SW 1271 (cell line): ENCODE measurements at places on chromosomes 2 and 18.
A peak's percentile ranks its signal among the peaks of the same experiment; 100 is the strongest.

GRCh38 chr2:241114836-241115235 is 12.7 kb upstream of the MTERF4 start:
- no peak for DNase-seq

- DNase-seq, result no peak
Observed at GRCh38 chr2:177843188-177843587, 229.4 kb downstream of the PDE11A start.

DNA sequence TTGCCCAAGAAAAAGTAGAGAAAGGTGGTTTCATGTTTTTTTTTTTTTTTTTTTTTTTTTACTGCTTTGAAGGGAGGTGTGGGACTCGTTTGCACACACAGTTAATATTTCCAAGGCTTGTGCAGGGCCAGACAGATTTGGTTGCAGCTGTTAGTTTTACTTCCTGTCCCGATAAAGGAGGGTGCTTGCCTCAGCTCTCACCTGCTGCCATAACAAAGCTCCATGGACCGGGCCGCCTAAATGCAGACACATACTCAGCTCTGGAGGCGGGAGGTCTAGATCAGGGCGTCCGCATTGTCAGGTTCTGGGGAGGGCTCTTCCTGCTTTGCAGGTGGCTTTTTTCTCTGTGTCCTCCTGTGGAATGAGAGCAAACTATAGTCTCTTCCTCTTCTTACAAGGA is 69.9 kb downstream of the ODC1 start:
- DNase-seq, result no peak

- DNase-seq, result no peak
Observed at GRCh38 chr2:236968101-236968879, 117.4 kb upstream of the COPS8 start.

DNA sequence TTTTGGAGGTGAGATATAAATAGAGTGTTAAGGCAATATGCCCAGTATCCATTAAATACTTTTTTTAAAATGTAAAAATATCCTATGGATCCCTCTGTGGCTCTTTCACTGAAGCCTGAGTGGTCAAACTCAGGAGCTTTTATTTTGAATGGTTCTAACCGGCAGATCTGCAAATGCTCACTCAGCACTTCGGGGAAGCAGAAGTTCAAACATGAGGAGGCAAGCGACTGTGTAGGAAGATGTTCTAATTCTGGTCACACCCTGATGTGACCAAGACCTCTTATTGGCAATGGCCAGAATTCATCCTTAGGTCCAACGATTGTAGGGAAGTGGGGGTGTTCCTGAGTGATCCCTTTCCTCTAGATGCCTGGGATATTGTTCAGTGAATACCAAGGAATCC is 168.8 kb downstream of the CDCA7 start:
- no peak for DNase-seq

- DNase-seq, result no peak
Observed at GRCh38 chr2:111657351-111657975, 226.5 kb downstream of the ANAPC1 start.

DNA sequence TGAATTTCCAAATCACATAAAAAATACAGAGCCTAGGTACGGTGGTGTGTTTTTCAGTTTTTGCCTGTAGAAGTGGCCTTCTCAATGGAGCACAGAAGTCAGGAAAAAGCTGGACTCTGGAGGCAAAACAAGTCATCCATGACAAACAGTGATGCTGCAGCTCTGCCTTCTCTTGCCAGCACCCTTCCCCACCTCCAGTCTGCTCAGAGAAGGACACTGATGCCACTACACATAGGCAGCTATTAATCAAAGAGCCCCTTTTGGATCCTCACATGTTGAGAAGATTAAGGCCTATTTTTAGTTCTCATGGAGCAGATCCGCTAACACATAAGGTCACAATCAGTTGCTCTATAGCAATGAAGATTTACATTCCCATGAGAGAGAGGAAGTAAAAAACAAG is 181.6 kb upstream of the GALNT5 start:
- no peak for DNase-seq

GRCh38 chr18:49819823-49820671 is 6.7 kb upstream of the ACAA2 start:
- DNase-seq, result no peak

GRCh38 chr2:123993728-123994323 is 31.3 kb upstream of the CNTNAP5 start:
- peak; percentile 12 for DNase-seq

DNA sequence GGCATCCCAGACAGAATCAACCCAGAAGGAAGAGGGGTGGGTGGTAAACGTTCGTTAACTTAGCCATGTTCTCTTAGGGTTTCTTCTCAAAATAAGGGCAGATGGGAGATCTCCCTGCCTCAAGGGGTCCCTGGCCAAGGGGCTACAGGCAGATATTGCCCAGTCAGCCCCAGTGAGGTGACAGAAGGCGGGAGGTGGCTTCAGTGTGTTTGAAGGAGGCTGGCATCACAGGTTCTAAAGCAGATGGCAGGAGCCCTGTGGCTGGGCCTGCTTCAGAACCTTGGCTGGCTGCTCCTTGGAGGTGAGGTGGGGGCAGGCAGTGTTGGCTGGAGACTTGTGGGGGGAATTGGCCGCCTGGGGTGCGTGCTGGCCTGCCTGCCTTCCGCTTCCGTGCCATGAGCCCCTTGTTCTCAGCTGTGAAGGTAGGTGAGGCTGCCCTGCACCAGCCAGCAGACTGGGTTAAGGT is 23.5 kb downstream of the HPCAL1 start:
- DNase-seq, result no peak

DNA sequence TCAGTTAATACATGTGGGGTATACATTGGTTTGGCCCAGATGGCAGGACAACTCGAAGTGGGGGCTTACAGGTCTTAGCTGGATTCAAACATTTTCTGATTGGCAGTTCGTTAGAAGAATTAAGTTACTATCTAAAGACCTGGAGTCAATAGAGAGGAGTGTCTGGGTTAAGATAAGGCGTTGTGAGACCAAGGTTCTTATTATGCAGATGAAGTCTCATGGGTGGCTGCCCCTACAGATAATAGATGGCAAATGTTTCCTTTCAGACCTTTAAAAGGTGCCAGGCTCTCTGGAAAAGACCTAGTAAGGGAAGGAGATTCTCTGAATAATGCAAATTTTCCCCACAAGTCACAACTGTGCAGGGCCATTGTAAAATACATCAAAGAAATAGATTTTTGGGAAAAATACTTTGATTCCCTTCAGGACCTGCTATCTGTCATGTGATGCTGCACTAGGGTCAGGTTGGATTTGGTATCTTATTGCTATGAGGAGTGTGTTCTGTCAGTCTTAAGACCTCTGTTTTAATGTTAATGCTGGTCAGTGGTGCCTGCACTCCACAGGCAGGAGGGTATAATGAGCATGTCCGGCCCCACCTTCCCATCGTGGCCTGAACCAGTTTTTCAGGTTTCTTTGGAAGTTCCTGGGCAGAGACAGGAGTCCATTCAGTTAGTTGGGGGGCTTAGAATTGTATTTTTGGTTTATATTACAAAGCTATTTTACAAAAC is 14.3 kb upstream of the MC5R start:
- no peak for DNase-seq

DNA sequence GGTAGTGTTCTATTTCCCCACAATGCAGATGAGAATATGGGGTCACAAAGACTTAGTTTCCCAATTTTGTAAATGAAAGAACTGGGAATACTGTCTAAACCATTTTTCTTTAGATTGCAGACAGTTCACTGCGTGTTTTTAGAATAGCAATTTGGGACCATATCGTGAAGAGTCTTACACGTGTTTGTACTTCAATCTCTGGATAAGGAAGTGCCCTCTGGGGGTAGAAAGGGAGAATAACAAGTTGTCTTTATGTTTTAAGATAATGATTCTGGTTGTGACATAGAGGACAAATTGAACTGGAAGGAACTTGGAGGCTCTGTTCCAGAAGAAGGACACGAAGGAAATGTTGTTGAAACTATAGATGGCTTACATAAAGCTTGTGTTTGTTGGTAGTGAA is 457.7 kb downstream of the CBLN2 start:
- DNase-seq, result no peak

DNA sequence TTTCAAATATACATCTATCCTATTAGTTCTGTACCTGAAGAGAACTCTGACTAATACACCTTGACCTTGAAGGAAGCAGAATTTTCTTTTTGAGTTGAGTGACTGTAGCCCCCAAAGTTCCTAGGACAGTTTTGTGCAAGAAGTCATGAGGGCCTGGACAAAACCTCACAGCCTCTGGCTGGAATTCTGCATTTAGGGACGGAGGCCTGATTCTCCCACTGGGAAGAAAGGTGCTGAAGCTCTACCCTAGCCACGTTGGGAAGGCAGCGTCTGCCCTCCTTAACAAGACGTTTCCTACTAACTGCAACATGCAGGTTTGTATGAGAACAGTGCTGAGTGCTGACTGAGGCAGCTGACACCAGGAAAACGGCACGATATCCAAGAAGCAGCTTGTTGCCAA is 74.4 kb upstream of the ZCCHC2 start:
- DNase-seq, result no peak

GRCh38 chr2:181025004-181025403 is 44.6 kb downstream of the UBE2E3 start:
- no peak for DNase-seq

GRCh38 chr2:16665748-16666448 is at the start of gene CYRIA:
Gene CYRIA, minus strand, starts transcription at chr2:16665834. Its CDS starts 77,715 bp downstream, at chr2:16588119.
- DNase-seq, result no peak

GRCh38 chr2:55403256-55403998 is 16.2 kb downstream of the CCDC88A start:
- DNase-seq, result no peak

DNA sequence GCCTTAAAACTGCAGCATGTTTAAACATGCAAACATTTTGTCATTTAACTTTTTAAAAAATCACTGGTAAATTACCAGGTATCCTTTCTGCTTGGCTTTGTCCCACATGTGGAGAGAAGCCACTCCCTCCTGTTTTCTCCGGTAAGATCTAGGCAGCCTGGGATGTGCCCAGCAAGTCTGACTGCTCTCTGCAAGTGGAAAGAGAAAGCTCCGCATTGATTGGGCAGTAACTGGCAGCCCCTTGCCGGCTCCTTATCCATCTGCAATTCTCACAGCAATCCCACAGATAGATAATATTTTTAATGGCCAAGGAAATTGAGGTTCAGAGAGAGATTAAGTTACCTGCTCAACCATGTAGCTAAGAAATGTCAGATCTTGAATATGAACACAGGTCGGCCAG is 136.1 kb downstream of the TMEM200C start:
- DNase-seq, result no peak

DNA sequence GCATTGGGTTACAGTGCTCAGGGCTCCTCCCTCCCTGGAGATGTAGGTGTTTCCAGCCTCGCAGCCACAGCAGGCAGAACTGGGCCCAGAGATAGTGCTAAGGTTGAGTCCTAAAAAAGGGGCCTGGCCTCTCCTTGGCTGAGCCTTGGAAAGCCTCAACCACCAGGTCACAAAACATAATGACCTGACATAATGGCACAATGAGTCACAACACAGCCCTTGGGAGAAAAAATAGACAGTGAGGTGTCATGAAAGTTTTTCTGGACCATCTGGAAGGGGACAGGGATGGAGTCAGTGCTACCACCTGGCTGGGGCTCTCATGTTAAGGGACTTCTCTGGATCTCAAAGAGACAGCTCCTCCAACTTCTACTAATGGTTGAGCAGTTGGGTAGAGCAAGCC is 92.4 kb upstream of the LCLAT1 start:
- DNase-seq, result no peak

DNA sequence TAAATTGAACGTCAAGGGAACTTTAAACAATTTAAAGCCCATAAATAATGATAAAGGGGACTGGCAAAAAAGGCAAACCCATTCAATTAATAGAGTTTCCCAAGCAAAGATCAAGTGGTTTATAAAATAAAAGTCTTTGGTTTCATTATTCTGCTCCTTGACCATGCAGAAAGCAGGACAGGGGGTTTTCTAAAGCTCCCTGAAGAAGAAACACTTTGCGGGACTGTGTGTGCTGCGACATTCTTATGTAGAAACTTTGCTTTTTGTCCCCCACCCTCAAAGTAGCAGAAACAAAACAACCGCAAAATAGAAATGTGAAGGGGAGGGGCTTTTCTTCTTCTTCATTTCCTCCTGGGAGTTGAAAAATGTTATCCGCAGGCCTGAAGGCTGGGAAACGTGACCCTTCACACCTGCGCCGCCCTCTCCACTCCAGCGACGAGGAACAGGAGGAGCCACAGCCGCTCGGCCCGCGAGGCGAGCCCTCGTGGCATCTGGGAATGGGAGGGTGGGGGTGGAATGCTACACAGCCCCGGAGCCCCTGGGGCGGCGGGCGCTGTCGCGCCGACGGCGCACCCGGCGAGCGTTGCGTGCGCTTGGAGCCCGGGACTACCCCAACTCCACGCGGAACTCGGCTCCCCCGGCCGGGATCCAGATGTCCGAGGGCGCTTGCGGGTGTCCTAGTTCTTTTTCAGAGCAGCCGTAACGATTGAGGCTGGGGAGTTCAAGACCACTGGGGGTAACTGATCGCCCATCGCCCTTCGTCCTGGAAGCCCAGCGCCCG is 4.3 kb upstream of the GBX2 start:
- DNase-seq, result no peak

DNA sequence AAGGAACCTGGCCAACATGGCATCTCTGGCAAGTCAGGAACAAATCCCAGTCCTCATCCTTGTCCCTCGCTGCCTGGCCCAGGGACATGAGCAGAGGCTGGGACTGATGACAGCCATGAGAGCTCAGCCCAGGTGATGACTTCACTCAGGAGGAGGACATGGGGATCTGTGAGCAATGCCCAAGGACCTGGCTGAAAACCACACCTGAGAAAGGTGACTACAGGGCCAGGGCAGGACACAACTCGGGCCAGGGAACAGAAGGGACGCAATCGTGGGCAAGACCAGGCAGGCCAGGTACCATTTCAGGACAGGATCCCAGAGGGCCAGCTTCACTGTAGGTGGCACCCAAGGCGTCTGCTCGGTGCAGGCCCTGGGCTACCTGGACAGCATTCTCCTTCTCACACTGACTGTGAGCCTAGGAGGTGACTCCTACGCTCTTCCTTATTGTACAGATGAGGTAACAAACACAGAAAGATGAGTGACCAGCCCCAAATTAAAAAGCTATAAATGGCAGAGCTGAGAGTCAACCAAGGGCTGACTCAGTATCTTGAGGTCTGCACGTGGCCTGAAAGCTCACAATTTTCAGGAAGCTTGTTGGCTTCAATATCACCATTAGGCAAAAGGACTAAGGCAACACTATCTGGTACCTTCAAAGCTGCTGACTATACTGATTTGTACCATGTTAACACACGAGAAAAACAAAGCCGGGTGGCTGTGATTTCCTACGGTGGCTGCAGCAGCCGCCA is 141.1 kb downstream of the EIPR1 start:
- no peak for DNase-seq

GRCh38 chr18:43883886-43884285 is 606.6 kb upstream of the SYT4 start:
- DNase-seq, result no peak

DNA sequence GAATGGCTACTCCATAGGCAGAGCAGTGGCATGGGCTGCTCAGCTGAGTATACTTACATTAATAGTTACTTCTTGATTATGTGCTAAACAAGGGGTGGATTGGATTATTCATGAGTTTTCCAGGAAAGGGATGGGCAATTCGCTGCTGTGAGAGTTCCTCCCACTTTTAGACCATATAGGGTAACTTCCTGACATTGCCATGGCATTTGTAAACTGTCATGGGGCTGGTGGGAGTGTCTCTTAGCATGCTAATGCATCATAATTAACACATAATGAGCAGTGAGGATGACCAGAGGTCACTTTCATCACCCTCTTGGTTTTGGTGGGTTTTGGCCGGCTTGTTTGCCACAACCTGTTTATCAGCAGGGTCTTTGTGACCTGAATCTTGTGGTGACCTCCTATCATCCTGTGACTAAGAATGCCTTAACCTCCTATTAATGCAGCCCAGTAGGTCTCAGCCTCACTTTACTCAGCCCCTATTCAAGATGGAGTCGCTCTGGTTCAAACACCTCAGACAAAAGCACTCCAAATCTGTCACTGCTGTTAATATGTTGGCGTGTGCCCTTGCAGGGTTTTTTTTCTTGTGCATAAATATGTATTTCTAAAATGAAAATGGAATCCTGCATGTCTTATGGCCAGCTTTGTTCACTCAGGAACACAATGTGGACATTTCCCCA is 56.0 kb downstream of the CYBRD1 start:
- DNase-seq, result no peak
